GM04504 (cell line): ENCODE measurements at places on chromosomes 12 and 14.

DNA sequence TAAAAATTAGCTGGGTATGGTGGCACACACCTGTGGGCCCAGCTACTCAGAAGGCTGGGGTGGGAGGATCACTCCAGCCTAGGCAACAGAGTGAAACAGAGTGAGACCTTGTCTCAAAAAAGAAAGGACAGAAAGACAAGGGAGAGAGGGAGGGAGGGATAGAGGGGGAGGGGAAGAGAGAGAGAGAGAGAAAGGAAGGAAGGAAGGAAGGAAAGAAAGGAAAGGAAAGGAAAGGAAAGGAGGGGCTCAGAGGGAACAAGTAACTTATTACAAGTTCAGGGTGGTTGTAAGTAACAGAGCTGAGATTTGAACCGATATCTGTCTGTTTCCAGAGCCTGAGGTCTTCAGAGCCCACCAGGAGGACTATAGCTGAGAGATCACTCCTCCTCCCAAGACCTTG, 8.3 kb downstream of the IFFO1 start:
- no peak for DNase-seq

DNA sequence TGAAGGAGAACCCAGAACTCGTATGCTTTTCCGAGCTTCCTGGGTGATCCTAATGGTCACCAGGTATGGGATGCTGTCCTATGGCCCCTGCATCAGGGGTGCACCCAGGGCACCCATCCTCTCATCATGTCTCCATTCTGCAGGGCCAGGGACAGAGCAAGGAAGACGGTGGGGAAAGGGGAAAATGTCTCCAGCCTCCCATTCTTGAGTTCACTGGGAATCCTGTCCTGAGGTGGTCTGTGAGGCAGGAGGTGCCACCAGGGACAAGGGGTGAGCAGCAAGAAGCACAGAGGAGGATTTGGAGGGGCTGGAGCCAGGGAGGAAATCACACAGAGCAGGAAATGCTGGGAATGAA, 14.9 kb upstream of the SLC6A12 start:
- DNase-seq, result no peak

DNA sequence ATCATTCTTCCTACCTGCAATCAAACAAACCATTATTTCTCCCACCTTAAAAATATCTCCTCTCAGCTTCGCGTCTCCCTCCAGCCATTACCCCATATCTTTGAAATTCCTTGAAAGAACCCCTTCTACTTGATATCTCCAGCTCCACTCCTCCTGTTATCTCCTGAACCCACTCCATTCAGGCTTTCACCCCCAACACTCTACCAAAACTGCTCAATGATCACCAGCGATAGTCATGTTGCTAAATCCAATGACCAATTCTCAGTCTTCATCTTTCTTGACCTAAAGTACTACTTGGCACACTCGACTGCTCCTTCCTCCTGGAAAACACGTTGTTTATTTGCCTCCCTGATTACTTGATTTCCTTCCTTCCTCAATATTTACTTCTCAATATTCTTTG, 70.1 kb downstream of the DUSP16 start:
- no peak for DNase-seq

DNA sequence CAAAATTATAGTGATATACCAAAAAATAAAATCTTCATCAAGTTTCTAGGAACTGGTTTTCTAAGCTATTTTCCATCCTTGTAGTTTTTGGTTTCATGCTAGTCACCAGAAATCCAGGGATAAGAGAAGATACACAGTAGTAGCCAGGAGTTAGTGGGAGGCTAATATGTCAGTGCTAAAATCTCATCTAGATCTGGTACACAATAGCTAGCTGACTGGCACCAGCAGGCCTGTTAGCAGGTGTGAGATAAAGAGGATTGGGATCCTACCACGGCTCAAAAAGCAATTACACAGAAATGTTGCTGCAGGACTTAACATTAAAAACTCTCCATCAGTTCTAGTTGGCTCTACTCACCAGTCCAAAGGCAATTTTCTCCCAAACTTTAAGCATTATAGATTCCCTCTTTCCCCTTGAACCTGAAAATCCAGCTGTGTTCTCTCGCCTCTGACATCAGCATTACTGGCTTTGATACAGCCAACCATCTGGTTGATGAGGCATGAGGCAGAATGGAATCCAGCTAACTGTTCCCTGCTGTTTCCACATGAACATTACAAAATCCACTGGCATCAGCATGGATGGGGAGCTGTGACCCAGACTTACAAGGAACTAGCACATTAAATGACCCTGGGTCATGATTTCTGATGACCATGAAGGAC, 41.8 kb upstream of the CCDC196 start:
- no peak for DNase-seq

- no peak for DNase-seq
Observed at GRCh38 chr12:4645023-4645422, 3.8 kb downstream of the AKAP3 start.

DNA sequence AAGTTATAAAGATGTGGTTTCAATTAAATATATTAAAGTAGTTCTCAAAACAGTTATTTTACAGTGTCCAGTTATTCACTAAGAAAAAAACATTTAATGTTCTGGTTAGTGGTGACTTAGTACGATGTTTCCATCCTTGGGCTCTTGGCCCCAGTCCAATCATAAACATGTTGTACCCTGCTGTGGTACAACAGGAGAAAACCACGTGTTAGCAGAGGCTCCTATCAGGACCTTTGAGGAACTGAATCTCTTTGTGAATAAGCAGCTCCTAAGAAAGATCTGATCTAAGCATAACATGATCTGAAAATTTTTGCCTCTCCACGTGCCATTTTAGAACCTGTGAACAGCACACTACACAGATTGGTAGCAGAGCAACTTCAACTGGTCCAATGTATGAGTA, 234.0 kb downstream of the SYT1 start:
- no peak for DNase-seq

DNA sequence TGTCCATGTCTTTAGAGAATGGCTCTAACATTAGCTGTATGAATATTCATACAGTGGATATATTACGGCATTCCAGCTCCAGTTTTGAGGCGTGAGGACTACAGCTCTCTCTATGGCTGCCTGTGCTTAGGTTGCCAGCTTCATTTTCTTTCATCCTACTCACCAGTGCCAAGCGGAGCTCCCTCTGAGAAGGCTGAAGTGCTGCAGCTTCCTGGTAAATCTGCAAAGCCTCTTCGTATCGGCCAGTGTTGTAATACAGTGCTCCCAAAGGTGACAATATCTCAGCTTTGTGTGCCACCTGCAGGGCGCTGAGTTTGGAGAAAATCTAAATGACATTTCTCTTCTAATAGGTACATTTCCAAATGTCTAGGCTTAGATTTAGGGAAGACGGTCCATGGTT, 19.8 kb upstream of the OVCH1 start:
- DNase-seq, result no peak

DNA sequence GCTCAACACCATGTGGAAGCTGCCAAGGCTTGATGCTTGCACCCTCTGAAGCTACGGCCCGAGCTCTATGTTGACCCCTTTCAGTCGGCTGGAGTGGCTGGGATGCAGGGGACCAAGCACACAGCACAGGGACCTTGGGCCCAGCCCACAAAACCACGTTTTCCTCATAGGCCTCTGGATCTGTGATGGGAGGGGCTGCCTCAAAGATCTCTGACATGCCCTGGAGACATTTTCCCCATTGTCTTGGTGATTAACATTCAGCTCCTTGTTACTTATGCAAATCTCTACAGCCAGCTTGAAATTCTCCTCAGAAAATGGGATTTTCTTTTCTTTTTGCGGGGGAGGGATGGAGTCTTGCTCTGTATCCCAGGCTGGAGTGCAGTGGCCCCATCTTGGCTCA, 46.3 kb downstream of the MON2 start:
- no peak for DNase-seq

GRCh38 chr14:50123062-50123461, 6.7 kb upstream of the VCPKMT start:
- no peak for DNase-seq

GRCh38 chr14:92475451-92476187, 38.0 kb upstream of the RIN3 start:
- DNase-seq, result no peak

GRCh38 chr12:64273527-64274403, 51.7 kb upstream of the KICS2 start:
- peak; percentile 5 for DNase-seq

DNA sequence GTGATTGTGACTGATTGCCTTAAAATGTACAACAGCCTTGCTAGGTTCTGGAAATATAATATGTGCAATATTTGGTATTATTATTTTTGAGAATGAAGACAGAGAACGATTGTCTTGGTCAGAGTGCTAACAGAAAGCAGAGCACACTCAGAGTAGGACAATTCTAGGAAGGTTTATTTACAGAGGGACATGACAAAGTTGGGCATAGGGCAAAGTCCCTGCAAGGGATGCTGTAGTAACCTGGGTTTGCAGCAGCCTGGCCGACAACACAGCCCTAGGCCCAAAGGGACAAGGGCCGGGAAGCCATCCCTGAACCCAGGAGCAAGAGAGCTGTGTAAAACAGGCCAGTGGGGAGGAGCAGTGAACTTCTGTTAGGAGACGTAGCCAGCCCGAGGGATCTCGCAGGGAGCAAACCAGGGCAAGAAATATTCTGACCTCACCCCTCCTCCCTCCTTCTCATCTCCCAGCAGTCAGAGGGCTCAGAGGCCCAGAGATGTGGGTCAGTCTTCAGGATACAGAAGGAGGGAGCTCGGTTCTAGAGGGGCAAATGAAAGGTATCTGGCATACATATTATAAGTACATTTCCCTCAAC, 51.0 kb upstream of the FERMT2 start:
- DNase-seq, result no peak

GRCh38 chr14:92943855-92944570, 21.1 kb downstream of the CHGA start:
- no peak for DNase-seq

DNA sequence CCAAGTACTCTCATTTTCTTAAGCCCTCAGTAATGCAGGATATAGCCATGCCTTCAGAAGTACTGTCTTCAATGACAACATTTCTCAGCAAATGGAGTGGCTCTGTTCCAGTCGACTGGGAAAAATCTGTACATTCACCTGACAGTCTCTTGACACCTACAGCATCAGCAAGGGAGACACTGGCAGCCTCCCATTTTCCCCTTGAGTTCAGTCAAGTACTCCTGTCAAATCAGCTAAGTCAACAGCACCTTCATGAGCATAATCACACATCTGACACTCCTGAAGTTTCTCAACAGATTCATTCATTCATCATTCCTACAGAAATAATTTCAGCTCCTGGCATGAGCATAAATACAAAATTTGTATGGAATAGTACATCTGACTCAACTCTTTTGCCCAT, 46.1 kb downstream of the INTS13 start:
- DNase-seq, result no peak

DNA sequence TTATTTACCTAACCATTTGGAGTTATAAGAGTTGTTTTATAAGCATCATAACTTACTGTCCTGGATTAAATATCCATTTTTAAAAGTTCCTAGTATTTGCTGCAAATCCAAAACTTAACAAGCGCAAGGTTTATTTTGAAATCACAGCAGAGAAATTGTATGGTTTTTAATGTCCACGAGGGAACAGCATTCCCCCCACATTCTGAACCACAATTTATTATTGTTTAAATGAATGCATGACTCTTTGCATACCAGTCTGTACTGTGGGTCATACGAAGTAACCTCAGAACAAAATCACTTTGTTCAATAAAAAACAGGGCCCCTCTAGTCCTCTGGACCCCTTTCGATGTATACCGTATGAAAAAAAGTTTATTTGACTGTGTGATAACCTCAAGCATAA, 75.9 kb downstream of the DACT1 start:
- no peak for DNase-seq

DNA sequence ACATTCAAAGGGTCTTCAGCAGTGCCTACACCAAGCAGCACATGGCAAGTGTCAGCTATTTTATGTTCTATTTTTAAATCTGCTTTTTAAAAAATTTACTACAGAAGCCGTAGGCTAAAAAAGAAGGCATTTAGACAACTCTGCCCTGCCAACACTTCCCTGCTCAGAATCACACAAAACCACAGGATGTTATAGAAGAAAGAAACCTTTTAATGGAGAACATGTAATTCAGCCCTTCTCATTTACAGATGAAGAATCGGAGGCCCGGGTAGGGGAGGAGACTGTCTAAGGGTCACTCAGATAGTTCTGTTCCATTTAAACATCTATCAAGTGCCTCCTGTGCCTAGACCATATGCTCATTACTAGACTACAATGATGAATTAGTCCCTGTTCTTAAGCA, 171.8 kb upstream of the NTF3 start:
- DNase-seq, result no peak

DNA sequence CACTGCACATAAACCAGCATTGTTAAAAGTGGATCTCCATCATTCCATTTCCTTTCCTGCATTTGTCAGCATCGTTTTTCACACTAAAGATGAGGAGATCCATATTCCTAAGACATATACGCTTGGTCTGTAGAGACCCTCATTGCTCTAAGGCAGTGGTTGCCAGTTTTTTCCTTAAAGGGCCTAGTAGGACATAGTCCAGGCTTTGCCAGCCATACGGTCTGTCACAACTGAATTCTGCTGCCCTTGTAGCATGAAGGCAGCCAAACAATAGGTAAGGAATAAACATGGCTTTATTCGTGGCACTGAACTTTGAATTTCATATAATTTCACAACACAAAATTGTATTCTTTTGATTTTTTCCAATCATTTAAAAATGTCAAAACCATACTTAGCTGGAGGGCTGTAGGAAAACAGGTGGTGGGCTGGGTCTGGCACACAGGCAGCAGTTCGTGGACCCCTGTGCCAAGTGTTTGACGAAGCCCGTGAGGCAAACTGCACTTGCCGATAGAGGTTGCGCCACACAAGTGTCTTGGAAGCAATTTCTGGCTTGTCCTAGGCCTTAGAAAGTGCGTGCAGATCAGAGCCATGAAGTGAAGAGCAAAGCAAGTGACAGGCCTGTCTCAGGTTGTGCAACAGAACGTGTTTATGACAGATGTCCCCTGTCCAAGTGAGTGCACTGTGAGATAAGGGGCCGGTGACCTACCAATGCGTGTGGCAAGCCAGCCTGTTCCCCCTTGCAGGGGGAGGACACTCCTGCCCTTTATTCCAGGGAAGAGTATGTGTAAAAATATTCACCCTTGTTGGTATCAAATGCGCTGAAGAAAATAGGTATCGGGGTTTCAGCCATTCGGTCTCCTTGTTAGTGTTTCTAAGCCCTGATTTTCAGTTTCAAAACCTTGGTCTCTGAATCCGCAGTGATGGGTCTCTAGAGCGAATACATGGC, 916 bp upstream of the CHPT1 start:
- DNase-seq, result no peak

DNA sequence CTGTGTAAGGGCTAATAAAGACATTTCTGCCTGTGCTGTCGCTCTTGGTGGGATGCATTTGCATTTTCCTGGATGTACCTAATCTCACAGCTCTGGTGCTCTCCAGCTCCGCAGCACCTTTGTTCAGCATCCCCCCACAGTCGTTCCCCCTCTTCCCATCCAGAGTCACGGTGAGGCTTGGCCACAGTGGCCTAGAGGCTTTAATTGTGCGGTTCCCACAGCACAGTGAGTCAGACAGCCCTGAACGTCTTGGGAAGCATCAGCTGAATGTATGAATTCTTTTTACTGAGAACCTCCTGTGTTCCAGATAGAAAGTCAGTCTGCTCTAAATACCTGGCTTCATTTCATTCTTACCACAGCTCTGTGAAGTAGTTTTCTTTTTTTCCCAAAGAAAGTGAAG, 28.7 kb downstream of the MLXIP start:
- DNase-seq, result peak; percentile 49

- DNase-seq, result peak; percentile 72
Observed at GRCh38 chr12:127550271-127550670, 716.7 kb upstream of the TMEM132C start.
